Fibroblast of skin of left quadriceps (primary cell): ENCODE measurements at places on chromosomes 5 and 9.

- no peak for DNase-seq
Measured at GRCh38 chr5:149117970-149118369, 23.3 kb upstream of the ABLIM3 start.

- DNase-seq = peak; percentile 37
Measured at GRCh38 chr5:119393746-119394145, 37.9 kb downstream of the TNFAIP8 start.

GRCh38 chr9:124486778-124487259 lies 20.4 kb downstream of the NR5A1 start:
- DNase-seq = no peak

DNA sequence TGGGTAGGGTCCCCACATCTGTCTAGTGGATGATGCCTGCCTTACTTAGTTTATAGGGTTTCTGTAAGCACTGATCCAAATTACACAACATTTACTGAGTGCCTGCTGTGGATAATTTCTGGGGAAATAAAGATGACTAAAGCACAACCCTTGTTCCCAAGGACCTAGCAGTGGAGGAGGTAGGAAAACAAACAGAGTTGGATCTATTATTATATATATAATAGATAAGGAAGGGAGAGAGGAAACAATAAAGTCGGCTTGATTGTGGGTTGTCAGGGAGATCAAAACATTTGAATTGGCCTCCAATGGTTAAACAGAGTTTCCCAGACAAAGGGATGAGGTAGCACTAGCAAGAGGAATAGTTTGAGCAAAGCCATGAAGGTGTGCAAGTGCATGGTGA lies 14.0 kb downstream of the IL33 start:
- no peak for DNase-seq

GRCh38 chr5:73435759-73436534 lies 12.6 kb downstream of the FOXD1 start:
- no peak for DNase-seq

DNA sequence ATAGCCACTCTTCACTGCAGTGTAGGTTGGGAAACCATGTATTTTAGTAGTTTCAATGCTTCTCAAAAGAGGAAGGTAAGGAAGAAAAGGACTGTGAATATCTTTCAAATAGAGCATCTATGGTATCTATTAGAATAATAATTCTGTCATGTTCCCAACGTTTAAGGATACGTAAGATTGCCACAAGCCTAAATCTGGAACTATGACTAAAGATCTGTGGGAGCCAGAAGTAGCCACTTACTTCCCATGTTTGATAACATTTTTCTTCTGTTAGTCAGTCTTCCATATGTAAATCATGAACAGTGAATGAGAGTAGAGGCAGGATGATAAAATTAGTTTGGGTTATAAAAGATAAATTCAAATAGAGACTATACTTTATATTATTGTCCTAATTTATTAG lies 16.3 kb upstream of the MROH2B start:
- DNase-seq = peak; percentile 1

GRCh38 chr9:109307380-109308240 lies 13.2 kb downstream of the EPB41L4B start:
- DNase-seq = no peak

DNA sequence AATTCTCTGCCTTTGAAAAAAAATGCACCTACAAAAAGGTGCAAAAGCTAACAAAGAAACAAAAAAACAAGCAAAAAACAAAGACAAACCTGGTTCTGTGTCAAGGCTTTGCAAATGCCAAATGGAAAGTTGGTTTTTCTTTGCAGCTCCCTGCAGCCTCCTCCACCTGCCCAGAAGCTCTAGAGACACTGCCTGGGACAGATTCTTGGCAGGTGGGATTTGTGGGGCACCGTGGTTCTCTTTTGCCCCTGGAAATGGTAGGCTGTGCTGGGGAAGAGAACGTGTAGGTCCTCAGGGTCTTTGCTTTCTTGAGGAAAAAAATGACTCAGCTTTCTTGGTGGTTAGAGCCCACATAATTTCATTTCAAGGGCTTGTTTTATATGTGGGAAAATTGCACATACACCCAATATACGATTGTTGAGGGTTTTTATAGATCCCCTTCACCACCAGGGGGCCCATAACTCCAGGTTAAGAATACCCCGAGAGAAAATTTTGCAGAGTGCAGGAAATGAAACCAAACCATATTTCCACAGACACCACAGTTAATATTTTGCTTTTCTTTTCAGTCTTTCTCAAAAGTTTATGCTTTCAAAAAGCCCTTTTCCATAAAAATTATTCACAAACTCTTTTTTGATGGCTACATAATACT lies 58.7 kb downstream of the NXNL2 start:
- peak; percentile 47 for DNase-seq

DNA sequence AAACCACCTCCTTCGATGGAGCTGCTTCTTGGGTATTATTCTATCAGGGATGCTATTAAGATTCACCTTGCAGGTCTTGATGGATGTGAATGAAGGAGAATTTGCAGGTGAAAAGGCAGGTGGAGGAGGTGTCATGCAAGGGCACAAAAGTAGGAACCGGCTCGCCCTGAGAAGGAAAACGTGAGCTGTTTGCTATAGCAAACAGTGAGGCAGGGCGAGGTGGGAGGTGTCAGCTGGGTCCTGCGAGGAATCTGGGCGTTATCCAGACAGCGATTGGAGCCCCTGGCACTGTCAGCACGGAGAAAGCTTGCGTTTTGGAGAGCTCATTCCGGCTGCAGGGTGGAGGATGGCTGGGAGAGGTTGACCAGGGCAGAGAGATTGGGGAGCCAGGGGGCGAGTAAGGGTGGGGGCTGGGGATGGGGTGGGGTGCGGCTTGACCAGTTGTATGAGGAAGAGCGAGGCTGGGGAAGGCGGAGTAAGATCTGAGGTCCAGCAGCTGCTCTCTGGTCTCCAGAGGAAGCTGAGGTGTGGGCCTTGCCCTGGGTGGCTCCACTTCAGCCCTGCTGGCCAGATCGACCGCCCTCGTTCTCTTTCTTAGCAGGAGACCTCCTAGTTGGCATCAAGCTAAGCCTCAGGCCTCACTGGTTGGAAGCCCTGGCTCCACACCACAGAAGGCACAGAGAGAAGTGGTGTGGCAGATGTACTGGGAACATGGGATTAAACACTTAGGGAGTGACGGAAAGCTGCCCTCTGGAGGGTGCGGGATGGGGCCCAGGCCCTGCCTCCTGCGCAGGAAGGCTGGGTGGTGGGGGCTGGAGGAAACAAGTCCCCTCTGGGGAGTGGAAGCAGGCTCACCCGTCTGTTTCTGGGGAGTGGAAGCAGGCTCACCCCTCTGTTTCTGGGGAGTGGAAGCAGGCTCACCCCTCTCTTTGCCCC lies 54.7 kb upstream of the NEURL1B start:
- DNase-seq = no peak

DNA sequence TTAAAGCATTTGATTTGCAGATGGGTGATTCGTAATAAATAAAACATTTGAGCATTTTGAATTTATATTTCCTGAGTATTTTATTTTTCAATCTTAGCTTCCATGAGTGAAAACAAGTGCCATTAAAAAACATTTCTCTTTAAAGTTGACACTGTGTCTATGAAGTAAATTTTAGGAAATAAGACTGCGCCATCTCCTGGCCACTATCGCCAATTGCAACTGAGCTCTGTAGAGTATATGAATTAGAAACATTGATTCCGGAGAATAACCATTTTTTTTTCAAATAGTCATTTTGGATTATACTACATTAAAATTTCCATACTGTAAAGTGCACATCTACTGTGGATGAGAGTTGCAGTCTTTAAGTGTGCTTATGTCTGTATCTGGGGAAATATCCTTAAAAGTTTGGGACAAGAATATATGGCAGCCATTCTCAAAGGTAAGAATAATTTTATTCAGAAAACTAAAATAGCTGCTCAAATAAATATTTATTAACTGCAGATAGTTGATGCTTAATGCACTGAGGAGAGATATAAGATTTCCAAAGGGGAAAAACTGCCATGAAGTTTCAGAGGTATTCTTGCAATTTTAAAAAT lies 5.9 kb downstream of the DMRTA1 start:
- no peak for DNase-seq

- no peak for DNase-seq
Measured at GRCh38 chr5:178499352-178499751, 90.8 kb downstream of the COL23A1 start.

DNA sequence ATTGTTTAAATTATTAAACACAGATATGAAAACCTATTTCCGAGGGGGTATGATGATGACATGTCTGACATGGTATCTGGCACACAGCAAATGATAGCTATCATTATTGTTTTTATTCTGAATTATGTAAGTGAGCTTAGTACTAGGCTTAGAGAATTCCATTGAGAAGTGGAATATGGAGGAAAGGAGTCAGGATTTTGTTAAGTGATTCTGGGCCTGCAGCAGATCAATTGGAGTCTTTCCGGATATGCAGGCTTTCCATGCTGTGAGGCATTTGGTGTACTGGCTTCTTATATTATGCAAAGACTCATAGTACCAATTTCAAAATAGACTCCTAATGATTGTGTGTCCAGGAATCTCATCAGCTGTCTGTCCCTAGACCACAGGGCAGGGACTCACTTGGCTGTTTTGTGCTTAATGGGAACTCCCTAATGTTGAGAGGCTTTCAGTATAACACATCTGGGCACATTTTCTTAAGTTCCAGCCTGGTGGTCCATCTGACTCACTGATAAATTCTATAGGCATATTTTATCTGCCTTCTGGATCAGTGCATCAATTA lies 180.0 kb upstream of the KLF9 start:
- DNase-seq = no peak

DNA sequence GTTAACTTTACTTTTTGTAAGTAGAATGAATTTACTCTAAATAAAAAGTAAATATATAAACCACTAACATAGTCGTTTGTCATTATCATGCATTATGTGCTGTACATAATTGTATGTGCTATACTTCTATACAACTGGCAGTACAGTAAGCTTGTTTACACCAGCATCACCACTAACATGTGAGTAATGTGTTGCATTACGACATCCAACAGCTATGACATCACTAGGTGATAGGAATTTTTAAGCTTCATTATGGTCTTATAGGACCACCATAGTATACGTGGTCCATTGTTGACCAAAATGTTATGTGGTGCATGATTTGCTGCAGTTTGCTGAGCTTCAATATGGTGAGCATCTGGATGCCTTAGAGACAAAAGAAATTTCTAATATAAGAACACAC lies 819.1 kb upstream of the GRAMD2B start:
- DNase-seq = no peak

DNA sequence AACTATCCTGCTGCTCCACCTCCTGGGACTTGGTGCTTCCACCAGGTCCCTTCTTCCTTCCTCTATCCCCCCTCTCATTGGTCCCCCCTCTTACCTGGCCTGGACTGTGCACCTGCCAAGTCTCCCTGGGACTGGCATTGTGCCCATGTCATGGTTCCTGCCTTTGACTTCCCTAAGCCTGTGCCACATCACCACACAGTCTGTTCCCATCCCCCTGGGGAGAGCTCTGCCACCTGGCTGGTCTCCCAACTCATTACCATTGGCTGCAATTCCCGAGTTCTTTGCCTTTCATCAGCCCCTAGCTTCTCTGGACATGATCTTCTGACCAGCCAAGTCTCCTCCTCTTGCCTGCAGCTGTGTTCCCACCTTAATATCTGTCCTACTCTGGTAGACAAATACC lies 180.3 kb downstream of the SREK1 start:
- DNase-seq = no peak

GRCh38 chr5:151903243-151903653 lies 21.4 kb downstream of the GLRA1 start:
- no peak for DNase-seq

- DNase-seq = no peak
Measured at GRCh38 chr5:10745133-10745532, 15.9 kb downstream of the DAP start.

- DNase-seq = no peak
Measured at GRCh38 chr9:123454361-123454760, 98.4 kb downstream of the CRB2 start.

DNA sequence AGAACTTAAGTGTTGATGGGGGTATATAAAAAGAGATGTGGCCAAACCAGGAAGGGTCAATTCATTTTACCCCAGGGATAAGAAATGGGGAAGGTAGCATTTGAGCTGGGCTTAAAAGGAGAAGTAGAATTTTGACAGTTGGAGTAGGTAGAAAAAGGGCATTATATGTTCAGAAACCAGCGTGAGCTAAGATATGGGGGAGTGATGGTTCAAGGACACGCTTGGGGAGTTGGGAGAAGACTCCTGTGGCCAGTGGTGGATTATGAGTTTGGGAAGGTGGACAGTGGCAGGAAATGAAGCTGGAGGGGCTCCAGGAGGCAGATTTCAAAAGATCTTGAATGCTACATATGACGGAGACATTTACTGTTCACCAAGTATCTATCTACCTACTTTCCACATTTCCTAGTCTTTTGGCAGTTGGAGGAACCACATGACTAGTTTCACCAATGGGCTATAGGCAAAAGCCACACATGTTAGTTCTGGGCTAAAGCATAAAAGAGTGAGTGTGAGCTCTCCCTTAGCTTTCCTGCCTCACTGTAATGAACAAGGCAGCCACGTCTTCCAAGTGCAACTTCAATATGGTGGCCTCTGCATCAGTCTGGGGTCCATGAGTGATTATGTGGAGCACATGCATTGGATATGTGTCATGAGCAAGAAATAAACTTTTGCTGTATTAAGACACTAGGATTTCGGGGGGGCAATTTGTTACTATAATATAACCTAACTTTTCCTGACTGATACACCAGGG lies 15.7 kb upstream of the GSN start:
- DNase-seq = no peak

- no peak for DNase-seq
Measured at GRCh38 chr5:37661227-37661920, 178.5 kb downstream of the GDNF start.

- peak; percentile 31 for DNase-seq
Measured at GRCh38 chr5:39570403-39571027, 145.7 kb upstream of the DAB2 start.

- no peak for DNase-seq
Measured at GRCh38 chr9:96020792-96021550, 145.5 kb downstream of the ERCC6L2 start.

- DNase-seq = peak; percentile 21
Measured at GRCh38 chr5:72908664-72909063, 47.2 kb upstream of the FCHO2 start.

- DNase-seq = no peak
Measured at GRCh38 chr5:138439477-138440158, 761 bp downstream of the REEP2 start.

- no peak for DNase-seq
Measured at GRCh38 chr9:76456202-76456926, 2.6 kb upstream of the GCNT1 start.
